Trophoblast cell (in vitro differentiated cells and primary cell): ENCODE measurements at places on chromosomes 3 and 15.

DNA sequence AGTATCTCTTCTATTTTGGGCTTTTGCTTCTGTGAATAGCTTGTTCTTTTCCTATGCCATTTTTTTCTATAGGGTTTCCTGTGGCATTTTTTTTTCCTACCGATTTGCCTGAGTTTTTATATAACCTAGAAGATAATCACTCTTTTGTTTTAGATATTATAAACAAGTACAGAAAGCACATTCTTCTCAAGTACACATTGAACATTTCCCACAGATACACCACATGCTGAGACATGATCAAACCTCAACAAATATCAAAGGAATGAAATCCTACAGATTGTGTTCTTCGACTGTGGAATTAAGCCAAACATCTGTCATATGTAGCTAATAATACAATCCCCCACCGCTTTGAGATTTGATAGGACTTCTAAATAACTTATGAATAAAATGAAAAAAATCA, 9.1 kb upstream of the FEM1B start:
- no peak for DNase-seq
- H3K27ac ChIP-seq = no peak overlapping the region
- peaks cover 9% of the 10 kb centered on the region for H3K4me1 ChIP-seq
- no peak overlapping the region for H3K4me3 ChIP-seq
- no peaks in the 10 kb centered on the region for H3K36me3 ChIP-seq
- H3K27me3 ChIP-seq = no peaks in the 10 kb centered on the region

- DNase-seq = no peak
- no peak overlapping the region for H3K4me3 ChIP-seq
- no peaks in the 10 kb centered on the region for H3K27me3 ChIP-seq
- H3K4me1 ChIP-seq = no peaks in the 10 kb centered on the region
- no peak overlapping the region for H3K27ac ChIP-seq
- H3K36me3 ChIP-seq = no peaks in the 10 kb centered on the region
Measured at GRCh38 chr3:140717921-140718320, 40.1 kb downstream of the TRIM42 start.

DNA sequence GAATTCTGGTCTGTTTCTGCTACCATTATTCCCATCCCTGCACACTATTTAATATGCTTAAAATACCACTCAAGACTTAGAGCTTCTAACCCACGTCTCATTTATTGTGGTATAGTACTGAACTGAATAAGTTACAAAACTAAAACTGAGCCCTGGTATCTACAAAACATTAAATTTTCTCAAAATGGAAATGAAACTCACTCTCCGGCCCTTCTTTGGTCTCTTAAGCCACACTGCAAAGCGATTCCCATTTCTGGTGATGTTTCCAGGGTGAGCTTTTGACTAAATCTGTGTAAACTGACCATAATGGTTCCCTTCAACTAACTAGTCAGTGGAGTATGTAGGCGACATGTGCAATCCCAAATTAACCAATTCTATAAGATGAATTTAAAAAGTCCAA, 18.6 kb downstream of the KPNA4 start:
- H3K4me3 ChIP-seq = no peak overlapping the region
- H3K36me3 ChIP-seq = peaks cover 4% of the 10 kb centered on the region
- no peaks in the 10 kb centered on the region for H3K27me3 ChIP-seq
- no peak for DNase-seq
- no peak overlapping the region for H3K27ac ChIP-seq
- H3K4me1 ChIP-seq = no peaks in the 10 kb centered on the region

GRCh38 chr15:78828920-78829319, 17.7 kb upstream of the ADAMTS7 start:
- no peaks in the 10 kb centered on the region for H3K36me3 ChIP-seq
- no peak overlapping the region for H3K27ac ChIP-seq
- no peaks in the 10 kb centered on the region for H3K4me1 ChIP-seq
- no peak overlapping the region for H3K4me3 ChIP-seq

GRCh38 chr3:126157083-126157768, 23.2 kb downstream of the ALDH1L1 start:
- no peaks in the 10 kb centered on the region for H3K4me1 ChIP-seq
- no peak for DNase-seq
- H3K27ac ChIP-seq = no peak overlapping the region
- no peak overlapping the region for H3K4me3 ChIP-seq
